D341Med (cell line): ENCODE measurements at places on chromosomes 1 and 21.
A peak's percentile ranks its signal among the peaks of the same experiment; 100 is the strongest.

- DNase-seq: no peak
Measured at GRCh38 chr1:7429290-7429689, 341.8 kb upstream of the VAMP3 start.

- no peak for DNase-seq
Measured at GRCh38 chr1:3034162-3034561, 12.9 kb downstream of the ACTRT2 start.

DNA sequence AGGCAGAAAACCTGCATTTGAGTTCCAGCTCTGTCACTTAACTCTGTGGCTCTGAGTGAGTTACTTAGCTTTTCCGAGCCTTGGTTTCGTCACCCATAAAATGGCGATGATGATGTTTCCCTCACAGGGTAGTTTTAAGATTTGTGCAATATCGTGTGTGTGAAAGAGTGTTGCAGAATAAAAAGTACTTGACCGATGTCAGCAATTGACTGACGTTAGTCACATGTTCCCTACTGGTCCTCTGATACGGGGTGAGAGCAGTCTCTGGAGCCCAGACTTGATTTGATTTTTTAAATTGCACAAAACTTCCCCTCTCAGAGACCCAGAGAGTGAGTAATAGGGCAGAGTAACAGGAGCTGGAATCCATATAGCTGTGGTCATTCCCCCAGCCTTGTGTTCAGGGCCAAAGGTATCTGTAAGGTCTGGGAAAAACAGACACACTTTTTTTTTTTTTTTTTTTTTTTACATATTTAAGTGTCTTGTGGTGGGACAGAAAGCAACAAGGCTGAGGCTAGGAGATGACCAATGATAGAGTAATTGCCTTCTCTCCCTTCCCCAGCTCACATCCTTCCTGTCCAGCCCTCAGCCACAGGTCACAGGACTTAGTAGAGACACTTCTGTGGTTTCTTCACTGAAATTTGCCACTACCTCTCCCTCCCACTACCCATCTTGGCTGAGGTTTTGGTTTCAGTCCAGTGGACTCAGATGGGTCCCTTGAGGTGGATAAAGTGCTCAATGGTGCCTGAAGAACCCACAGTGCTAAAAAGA, 2.0 kb downstream of the FCER1G start:
- no peak for DNase-seq

GRCh38 chr1:227532019-227532619, 31.2 kb upstream of the ZNF678 start:
- no peak for DNase-seq

GRCh38 chr21:18499761-18500376, 96.3 kb upstream of the TMPRSS15 start:
- peak; percentile 21 for DNase-seq

- DNase-seq: no peak
Measured at GRCh38 chr21:38853421-38853919, 47.7 kb downstream of the ETS2 start.

DNA sequence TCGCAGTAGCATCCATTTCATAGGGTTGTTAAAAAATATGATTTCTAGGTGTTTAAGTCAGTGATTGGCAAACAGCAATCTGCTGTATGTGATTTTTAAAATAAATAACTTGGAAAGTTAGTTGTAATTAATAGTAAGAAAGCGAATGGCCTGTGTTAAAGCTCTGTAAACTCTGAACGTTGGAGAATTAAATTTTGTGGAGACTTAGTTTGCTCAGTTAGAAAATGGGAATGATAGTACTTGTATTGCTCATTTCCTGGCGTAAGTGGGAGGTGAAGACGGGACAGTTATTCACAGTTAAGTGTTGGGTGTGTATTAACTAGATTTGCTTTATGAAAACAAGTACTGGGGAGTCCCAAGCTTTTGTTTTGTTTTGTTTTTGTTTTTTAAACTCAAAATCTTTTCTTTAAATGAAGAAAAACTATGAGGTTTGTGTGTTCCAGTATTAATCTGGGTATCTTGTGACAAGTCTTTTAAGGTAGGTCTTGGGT, 995 bp downstream of the CACYBP start:
- DNase-seq: no peak

GRCh38 chr1:23701996-23702395, 10.4 kb downstream of the RPL11 start:
- no peak for DNase-seq

GRCh38 chr1:194167956-194168640, 981.7 kb upstream of the B3GALT2 start:
- no peak for DNase-seq

DNA sequence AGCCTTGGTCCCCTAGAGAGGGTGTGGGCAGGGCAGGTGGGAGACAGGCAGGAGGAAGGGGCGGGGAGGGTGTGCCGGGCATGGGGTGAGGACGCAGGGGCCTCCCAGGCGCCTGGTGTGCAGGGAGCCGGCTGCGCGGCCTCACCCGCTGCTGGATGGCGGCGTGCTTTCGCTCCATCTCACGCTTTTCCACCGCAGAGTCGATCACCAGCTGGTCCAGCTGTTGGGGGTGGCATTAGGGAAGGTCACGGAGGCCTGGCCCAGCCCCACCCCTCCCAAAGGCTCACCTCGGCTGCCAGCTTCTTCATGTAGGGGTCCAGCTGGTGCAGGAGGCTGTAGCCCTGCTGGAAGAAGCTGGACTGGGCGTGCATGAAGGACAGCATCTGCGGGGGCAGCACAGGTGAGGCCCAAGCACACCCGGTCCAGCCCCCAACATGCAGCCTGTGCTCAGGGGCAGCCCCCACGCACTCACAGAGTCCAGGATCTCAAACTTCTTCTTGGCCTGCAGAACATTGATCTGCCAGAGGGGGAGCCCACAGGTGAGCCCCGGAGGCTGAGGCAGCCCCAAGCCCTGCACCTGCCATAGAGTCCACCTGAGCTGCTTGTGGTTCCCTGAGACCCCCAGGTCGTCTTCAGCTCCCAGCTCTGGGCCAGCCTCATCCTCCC, 7.9 kb downstream of the ACAP3 start:
- no peak for DNase-seq

GRCh38 chr1:23169727-23170335, 1.2 kb upstream of the LUZP1 start:
- peak; percentile 81 for DNase-seq

- DNase-seq: no peak
Measured at GRCh38 chr1:223143537-223144248, 645 bp upstream of the TLR5 start.

GRCh38 chr1:201408176-201408833, 9.2 kb upstream of the LAD1 start:
- peak; percentile 90 for DNase-seq

- DNase-seq: peak; percentile 84
Measured at GRCh38 chr1:211323156-211324063, 3.2 kb upstream of the TRAF5 start.

- no peak for DNase-seq
Measured at GRCh38 chr1:117886101-117886795, 43.2 kb downstream of the GDAP2 start.

DNA sequence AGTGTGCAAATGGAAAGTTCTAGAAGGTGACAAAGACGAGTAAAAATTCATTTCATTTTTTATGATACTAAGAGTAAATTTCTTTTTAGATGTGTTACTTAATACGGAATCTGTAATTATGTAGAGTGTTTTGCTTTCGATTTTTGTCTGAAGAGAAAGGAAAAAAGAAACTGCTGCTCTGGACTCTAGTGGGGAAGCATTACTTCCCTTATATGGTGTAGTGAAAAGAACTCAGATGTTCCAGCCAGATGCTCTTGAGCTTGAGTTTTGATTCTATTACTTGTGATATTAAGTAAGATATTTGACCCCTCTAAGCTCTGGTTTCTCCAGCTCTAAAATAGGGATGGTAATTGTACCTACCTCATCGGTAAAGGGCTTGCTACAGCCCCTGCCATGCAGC, 12.2 kb upstream of the GPR161 start:
- DNase-seq: no peak

- DNase-seq: no peak
Measured at GRCh38 chr1:150761801-150762200, 3.8 kb downstream of the CTSS start.

DNA sequence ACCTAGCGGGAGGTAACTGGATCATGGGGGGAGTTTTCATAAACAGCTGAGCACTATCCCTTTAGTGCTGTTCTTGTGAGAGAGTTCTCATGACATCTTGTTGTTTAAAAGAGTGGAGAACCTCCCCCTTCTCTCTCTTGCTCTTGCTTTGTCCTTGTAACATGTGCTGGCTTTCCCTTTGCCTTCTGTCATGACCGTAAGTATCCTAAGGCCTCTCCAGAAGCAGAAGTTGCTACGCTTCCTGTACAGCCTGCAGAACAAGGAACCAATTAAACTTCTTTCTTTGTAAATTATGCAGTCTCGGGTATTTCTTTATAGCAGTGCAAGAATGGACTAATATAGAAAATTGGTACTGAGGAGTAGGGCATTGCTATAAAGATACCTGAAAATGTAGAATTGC, 515.6 kb downstream of the NEGR1 start:
- DNase-seq: no peak

GRCh38 chr1:56189946-56190805, 389.2 kb downstream of the PLPP3 start:
- no peak for DNase-seq

GRCh38 chr1:47948126-47948525, 49.1 kb downstream of the TRABD2B start:
- DNase-seq: no peak

- DNase-seq: peak; percentile 85
Measured at GRCh38 chr1:206583707-206584648, 28.3 kb downstream of the EIF2D start.

GRCh38 chr1:20386323-20387081, 95.8 kb downstream of the VWA5B1 start:
- DNase-seq: peak; percentile 66
